ENCODE measurements at places on chromosomes 3 and 15.

DNA sequence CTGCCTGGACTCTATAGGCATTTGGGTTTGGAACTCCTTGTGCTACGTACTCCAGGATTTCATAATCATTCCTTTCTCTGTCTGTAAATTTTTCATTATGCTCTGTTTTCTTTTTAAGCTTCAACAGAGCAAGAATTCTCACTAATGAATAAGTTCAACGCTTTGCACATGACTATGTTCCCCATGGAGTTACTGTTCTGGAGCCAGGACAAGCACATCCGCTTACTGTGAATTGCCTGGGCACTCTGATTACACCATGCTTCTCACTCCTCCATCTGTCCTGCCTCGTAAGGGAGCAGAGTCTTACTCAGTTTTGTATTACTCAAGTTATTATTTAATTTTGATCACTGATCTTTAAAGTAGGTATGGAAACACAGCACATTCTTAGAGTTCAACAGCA is 472.7 kb downstream of the RAP2B start:
- no peak for DNase-seq

- DNase-seq: no peak
Measured at GRCh38 chr3:62672270-62672987, 202.8 kb downstream of the CADPS start.

DNA sequence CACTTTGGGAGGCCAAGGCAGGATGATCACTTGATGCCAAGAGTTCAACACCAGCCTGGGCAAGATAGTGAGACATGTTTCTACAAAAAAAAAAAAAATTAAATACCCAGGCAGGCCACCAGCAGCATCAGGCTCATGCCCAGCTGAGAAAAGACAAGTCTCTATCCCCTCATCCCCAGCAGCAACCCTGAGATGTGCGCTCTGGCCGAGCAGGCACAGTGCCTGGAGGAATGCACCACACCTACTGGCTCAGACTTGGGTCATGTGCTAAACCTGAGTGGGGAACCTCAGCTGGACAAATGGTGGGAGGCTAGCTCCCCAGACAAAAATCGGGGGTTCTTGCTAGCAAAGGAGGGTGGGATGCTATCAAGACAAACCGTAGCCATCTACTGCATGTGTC is 10.2 kb upstream of the CCDC174 start:
- no peak for DNase-seq

DNA sequence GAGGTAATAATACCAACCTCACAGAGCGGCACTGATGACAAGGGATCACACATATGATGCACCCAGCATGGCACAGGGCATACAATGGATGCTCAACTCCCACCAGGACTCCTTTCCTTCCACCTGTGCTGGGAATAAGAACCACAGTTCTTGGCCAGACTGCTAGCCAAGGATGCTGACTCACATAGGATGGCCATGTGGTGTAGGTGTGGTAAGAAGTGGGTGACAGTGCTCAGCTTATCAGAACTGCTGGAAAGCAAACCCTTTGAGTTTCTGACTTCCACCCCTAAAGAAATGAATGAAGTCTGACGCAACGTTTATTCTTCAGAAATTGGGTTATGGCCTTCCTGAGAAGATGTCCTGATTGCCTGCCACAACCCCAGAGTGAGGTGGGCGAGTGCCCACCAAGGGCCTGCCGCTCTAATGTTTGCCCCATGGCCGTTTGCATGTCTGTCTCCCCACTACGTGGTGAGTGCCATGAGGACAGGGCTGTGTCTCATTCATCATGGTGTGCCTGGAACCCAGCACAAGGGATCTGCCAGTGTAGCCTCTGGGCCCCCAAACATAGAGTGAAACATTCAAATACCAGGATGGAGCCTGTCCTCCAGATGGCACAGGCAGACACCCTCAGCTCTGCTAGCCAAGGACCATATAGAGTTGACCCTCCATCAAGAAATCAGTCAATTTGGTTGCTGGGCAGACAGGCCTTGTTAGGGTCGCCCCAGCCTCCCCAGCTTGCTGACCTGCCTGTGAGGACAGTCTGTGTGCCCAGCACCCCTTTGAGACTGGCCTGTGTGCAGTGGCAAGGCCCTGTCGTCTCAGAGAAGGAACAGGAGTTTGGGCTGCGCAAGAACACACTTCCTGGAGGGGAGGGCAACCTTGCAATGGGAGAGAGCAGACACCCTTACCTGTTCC is 57.6 kb upstream of the SLCO2A1 start:
- DNase-seq: no peak

DNA sequence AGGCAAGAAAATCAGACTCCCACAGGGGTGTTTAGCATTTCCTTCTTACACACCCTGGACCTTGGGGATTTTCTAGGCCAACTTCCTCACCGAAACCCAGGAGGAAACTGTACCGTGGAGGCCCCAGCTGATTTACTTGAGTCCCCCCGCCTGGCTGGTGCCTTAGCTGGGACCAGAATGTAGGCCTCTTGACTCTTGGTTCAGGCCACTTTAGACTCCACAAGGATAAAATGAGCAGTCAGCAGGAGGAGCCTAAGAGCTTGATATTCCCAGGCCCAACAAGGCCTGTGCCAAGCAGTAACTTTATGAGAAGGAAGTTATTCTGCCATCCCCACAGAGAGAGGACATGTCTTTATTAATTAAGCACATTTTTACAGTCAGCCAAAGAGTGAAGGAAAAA is 4.6 kb upstream of the APBA2 start:
- no peak for DNase-seq

All from activated CD8-positive, alpha-beta memory T cell treated with anti-CD3 and anti-CD28 coated beads, Interleukin-2, amount 50 U/mL, for 4 hours (primary cell).